ENCODE measurements at places on chromosomes 16 and 17.

DNA sequence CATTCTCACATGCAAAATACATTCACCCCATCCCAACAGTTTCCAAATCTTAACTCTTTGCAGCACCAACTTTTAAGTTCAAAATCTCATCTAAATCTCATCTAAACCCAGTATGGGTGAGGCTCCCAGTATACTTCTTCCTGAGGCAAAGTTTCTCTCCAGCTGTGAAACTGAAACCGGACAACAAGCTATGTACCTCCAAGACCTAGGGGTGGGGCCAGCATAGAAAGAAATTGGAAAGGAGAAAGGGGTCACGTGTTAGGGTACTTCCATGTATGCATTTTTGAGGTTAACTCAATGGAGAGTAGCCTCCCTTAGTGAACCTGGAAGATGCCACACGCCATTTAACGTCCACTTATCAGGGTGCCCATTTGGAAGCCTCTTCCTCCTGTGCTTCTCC, 23.9 kb upstream of the LRRC75A start:
- DNase-seq = no peak

DNA sequence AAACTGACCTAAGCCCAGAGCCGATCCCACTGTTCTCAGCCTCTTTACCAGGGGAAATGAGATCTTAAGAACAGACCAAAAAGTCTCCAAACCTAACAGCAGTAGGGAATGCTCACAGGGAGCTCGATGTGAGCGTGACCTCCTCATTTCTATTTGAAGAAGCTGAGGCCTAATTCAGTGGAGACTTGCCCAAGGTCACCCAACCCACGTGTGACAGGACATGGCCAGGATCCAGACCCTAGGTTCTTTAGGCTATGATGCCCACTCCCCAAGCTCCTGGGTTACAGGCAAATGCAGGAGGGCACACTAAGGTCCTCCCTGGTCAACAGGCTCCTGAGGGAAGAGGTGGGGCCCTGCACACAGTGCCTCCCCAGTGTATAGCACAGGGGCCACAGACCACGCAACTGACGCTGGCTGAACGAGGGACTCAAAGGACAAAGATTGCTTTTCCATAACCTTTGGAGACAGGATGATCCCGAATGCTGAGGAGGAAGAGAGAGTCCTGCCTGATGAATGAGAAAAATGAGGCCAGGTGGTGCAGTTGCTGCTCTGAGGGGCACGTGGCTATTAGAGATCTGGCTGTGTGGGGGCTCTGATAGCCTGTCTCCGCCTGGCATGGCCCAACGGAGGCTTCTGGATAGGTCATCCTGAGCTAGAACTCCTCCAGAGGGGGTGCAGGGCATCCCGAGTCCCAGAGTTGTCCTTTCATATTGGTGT, 24.0 kb downstream of the MAP3K14 start:
- DNase-seq = no peak

- DNase-seq = no peak
These were observed 9.8 kb upstream of the MAP3K14 start for GRCh38 chr17:45326626-45327025.

GRCh38 chr17:79369532-79369931, 241.3 kb downstream of the RBFOX3 start:
- no peak for DNase-seq

- DNase-seq = no peak
These were observed 7.4 kb downstream of the CMIP start for GRCh38 chr16:81451753-81452680.

- DNase-seq = no peak
These were observed 30.7 kb downstream of the MYH3 start for GRCh38 chr17:10626390-10626789.

GRCh38 chr17:78653382-78653781, 76.2 kb upstream of the DNAH17 start:
- no peak for DNase-seq

DNA sequence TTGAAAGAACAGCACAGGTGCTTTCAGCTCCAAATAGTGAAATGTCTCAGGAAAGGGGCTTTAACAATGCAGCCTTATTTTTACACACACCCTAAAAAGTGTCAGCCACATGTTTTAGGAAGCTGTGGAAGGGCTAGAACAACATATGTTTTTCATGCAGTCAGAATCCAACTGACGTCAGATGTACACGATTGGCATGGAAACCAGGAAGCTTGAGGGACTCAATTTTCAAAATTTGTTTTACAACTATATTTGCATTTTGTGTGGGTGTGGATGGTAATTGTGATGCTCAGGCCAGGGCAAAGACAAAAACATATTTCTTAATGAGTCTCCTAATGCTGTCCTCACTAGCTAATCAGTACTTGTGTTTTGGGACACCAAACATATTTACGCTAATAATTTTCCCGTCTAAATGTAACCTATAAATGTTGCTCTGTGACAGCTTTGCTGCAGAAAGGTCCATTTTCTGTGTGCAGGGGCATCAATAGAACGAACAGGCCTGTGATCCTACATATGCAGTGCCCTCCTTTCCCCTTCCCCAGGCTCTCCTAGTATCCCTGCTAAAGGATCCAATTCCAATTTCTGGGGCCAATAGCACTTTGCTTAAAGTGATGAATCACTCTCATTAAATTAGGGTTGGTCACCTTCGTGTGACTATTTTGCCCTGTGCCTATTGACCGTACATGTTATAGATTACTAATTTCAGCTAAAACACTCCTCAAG, 434.0 kb upstream of the CDH5 start:
- DNase-seq = no peak

DNA sequence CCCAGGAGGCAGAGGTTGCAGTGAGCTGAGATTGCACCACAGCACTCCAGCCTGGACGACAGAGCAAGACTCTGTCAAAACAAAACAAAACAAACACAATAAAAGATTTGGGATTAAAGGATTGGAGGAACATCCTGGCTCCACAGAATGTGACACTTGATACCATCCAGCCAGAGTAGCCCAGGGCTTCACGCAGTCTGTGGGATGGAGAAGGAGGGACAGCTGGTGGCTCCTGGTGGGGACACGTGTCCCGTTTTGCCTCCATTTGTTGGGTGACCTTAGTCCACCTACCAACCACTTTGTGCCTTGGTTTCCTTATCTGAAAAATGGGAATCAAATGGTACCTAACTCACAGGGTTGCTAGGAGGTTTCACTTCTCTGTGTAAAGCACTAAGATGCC, 12.4 kb upstream of the CYB561 start:
- DNase-seq = no peak

DNA sequence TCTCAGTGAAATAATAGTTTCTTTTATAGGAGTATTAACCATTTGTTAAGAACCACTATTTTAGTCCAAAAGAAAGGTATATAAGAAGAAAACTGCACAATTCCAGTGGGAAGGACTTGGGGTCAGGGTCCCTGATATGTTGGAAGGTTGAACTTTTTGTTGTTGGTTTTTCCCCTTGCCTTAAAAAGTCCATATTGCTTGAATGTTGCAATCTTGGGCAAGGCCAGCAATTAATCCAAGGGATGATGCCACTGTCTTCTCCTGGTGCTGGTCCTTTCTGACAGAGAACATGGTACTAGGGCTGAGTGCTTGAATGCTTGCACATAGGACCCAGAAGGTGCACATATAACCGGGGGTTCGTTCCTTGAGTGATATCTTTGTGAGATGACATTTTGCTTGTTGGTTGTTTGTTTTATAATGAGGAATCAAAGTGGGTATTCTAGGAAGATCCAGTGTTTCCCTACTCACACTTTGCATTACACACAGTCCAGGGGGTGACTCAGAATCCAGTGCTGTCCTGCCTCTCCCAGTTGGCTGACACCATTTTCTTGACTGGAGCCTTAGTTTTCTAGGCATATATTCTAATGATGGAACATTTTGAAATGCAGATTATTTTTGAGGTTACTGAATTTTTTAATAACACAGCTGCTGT, 54.9 kb downstream of the SIAH1 start:
- no peak for DNase-seq

- no peak for DNase-seq
These were observed 22.6 kb upstream of the USP10 start for GRCh38 chr16:84677017-84677803.

- DNase-seq = no peak
These were observed 24.7 kb upstream of the CDRT15 start for GRCh38 chr17:14261406-14261805.

GRCh38 chr17:3669548-3669947, 936 bp downstream of the EMC6 start:
- no peak for DNase-seq

DNA sequence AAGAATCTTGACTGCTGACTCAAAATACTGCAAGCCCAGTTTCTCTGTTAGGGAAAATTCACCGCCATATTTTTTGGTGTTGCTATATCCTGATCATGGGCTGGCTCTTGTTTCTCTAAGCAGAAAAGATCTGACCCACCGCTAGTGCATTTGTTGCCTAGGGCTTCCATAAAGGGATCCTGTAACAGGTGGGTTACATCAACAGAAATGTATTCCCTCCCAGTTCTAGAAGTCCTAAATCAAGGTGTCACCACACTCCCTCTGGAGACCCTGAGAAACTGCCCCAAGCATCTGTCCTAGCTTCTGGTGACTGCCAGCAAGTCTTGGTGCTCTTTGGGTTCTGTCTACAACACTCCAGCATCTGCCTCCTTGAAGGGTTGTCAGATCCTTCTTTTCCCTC, 99.7 kb downstream of the MAF start:
- no peak for DNase-seq

DNA sequence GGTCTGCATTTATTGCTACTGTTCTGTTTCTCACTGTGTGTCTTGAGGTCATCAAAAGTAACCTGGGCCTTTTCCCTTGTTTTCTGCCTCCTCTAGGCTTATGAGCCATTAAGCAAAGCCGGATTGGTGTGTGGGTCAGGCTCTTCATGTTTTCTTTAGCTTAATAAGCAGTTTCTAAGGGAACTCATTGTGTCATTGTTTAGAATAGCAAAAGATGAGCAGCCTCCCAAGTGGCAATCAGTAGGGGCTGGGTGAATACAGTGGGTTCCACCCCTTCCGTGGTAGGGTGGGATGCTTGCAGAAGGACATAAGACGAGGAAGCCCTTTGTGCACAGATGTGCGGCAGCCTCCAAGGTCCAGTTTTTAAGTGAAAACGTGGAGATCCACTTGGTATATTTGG, 34.5 kb downstream of the ABCC1 start:
- DNase-seq = no peak

DNA sequence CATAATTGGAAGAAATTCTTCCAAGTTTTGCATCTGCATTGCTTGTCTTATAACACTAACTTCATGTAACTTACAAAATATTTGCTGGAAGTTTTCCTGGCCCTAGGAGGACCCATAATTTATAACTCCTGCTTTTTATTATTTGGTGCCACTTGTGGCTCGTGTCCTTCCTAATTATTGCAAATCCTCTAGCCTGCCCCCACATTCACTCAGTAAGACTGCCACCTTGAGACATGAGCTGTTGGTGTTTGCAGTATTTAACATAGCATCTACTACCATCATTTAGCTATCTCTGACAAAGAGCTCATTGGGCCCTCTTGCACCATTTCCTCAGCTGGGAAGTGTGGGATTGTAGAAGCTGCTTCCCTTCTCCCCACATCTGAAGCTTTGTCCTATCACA, 49.5 kb downstream of the FTO start:
- DNase-seq = no peak

DNA sequence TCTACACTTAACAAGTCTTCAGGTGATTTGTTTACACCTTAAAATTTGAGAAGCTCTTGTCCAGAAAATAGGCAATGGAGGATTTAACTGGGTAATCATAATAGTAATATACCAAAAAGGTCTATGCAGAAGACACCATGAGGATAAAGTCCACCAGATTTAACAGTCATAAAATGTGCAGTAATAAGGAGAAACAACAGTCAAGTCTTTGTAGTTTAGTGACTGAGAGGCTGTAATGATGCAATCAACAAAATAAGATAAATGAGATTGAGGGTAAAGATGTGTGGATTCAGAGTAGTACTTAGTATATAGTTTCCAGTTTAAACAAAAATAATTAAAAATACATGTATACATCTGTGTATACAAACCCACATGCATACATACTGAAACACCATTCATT, 91.2 kb downstream of the STXBP4 start:
- DNase-seq = no peak

GRCh38 chr17:61494325-61495160, 42.3 kb downstream of the TBX4 start:
- no peak for DNase-seq

- no peak for DNase-seq
These were observed 61.0 kb upstream of the CHMP6 start for GRCh38 chr17:80930335-80931279.

DNA sequence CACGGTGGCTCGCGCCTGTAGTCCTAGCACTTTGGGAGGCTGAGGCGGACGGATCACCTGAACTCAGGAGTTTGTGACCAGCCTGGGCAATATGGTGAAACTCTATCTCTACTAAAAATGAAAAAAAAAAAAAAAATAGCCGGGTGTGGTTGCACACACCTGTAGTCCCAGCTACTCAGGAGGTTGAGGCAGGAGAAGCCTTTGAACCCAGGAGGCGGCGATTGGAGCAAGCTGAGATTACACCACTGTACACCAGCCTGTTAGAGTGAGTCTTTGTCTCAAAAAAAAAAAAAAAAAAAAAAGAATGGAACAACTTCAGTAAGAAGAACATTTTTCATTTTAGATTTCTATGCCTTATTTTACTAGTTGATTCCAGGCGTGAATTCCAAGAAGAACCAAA, 2.7 kb downstream of the NUP85 start:
- no peak for DNase-seq

- DNase-seq = no peak
These were observed 111.8 kb upstream of the CRHR1 start for GRCh38 chr17:45672301-45672700.

GRCh38 chr17:16911141-16911937, 60.6 kb downstream of the TNFRSF13B start:
- DNase-seq = no peak

DNA sequence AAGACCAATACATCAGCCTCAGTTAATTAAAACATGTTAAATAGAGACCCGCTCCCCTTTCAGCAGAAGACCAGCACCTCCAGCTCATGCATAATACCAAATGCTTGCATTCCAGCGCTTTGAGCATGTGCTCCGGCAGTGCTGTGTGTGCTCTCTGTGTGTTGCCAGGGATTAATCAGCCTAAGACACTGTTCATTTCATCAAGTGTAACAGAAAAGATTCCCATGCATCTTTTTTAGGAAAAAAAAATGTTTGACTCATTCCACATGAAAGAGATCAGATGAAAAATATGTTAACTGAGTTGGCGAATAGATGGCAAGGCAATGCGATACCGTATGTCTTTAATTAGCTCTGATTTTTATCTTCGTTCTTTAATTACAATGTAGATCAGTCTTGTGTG, 187.6 kb downstream of the RPTOR start:
- DNase-seq = no peak
